Inflammatory macrophage (primary cell): ENCODE measurements at places on chromosomes 6 and 20.

DNA sequence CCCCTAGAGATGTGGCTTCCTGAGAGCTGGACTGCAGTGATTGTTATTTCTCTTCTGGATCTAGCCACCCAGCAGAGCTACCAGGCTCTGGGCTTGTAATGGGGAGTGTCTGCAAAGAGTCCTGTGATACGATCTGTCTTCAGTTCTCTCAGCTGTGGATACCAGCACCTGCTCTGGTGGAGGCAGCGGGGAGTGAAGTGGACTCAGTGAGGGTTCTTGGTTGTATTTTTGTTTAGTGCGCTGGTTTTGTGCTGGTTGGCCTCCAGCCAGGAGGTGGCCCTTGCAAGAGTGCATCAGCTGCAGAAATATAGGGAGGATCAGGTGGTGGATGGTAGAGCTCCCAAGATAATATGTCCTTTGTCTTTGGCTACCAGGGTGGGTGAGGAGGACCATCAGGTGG is 33.7 kb downstream of the PAX1 start:
- DNase-seq = no peak

DNA sequence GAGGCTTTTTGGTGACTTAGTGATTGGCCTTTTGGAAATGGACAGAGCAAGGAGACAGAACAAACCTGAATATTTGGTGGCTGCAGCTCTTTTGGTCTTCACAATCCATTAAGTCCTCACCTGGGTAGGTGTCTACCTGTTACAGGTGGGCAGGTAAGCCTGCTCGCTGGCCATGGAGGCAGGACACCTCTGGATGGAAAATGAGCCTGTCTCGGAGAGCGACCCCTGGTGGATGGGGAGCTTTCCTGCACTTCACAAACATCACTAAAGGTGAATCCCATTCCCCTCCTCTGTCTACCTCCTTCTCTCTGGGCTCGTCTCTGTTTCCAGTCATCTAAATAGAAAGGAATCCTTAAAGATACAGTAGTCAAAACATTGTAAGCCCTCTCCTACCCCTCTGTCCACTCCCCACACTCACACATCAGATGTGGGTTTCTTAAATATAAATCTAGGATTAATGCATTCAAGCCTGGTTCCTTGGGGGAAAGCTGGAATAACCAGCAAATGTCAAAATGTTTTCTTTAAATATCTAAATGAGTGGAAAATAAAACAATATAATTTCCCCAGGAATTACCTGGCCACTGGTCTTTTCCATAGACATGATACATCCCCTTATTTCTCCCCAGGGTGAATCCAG is 304.9 kb downstream of the CDH26 start:
- DNase-seq = peak; percentile 43

DNA sequence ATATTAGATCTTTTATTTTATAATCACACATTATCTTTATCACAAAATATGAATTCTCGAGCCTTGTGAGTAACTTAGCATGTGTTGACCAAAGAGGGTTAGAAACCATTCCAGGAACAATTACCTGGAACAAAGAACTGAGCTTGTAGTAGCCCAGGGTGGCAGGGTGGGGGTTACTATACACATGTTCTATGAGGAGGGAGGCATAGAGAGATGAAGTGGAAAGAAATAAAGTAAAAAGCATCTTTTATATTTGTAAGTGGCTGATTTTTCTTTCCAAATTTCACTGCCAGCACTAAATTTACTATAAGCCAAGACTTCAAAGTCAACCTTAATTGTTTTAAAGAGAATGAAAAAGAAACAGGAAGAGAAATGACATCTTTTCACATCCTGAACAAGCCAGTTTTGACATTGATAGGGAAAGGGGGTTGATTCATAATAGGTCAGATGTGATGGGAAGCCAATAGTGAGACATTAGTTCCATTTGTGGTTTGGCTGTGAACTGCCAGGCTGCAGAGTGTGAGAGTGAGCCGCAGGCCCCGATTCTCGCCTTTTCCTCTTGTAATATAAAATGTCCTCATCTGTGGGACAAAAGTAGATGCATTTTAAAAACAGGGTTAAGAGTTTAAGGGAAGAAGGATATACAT is 52.7 kb upstream of the MYB start:
- DNase-seq = no peak

DNA sequence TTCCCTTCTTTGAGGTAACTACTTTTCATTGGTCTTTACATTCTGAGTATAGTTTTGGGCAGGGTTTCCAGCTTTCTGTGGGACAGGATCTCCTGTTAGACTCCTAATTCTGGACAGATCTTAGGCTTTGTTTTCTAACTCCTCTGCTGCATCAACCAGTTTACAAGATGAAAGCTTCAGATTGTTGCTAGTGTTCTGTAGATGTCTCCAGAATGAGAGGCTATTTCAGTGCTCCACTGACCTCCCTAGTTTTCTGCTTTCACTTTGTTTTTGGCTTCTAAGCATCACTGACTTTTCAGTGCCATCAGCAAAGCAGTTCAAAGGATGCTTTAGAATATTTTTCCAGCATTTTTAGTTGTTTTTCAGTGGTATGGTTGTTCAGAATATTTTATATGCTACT is 101.4 kb downstream of the LIN28B start:
- no peak for DNase-seq
